ENCODE measurements at places on chromosomes 5 and 9.

DNA sequence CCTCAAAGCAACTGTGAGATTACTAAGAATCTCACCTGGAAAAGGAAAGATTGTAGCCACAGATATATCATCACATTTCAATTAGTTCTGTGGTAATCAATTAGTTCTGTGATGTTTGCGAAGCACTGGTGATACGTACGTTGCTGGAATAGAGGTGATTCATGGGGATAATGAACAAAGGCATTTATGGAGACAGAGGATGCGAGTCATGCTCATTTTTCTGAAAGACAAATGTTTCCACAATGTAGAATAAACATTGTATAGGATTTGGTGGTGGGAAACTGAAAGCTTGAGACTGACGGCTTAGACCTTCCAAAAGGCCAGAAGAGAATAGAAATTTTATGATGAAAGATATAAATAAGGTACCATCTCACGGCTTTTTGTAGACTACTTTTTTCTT, 507.3 kb upstream of the TYRP1 start:
- no peak for DNase-seq

- DNase-seq = no peak
These were observed 499.1 kb downstream of the CDK5RAP2 start for GRCh38 chr9:120080849-120081248.

- DNase-seq = peak; percentile 58
These were observed 5.3 kb downstream of the SLC36A3 start for GRCh38 chr5:151298063-151298855.

- no peak for DNase-seq
These were observed 19.3 kb upstream of the APC start for GRCh38 chr5:112718344-112718743.

DNA sequence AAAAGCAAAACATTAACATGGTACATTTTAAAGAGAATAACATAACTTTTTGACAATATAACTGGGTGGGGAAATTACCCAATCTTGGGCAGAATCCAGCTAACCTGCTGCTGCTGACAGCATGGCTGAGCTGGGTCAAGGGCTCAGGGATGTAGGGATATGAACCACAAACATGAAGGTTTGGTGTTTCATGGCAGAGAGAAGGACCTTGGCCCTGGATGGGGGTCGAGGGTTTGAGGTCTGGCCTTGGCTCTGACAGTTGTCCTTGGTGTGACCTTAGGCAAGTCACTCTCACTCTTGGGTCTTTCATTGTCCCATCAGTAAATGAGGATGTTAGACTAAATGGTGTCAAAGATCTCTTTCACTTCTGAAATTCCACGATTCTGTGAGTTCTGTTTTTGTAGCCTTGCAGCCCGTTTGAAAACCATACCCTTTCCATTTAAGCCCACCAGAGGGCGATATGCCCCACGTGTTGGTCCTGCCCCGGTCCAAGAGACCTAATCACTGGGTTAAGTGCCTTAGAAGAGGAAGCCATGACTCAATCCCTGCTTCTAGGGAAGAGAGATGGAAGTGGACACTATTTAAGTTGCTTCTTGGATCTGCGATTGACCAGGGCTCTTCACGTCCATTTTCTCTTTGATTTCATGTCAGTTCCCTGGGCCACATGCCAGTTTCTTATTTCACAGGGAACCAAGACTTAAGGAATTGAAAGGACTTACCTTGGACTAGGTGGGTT, 56.8 kb upstream of the TEX48 start:
- DNase-seq = peak; percentile 96

DNA sequence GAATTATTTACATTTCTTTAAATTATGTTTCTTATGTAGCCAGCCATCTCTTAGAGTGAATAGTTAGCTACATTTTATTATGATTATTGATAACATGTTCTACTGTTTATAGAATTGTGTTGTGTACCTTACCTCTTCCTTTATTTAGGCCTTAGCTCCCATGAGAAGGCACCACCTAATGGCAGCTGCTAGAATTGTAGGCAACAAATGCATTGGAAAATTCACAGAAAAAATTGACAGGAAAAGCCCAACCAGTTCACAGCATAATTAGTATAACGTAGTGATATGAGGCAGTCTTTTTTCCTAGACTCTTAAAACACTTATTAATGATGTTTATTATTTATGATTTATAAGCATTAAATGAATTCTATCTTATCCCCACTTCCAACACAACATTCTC, 175.8 kb downstream of the WDR70 start:
- peak; percentile 24 for DNase-seq

DNA sequence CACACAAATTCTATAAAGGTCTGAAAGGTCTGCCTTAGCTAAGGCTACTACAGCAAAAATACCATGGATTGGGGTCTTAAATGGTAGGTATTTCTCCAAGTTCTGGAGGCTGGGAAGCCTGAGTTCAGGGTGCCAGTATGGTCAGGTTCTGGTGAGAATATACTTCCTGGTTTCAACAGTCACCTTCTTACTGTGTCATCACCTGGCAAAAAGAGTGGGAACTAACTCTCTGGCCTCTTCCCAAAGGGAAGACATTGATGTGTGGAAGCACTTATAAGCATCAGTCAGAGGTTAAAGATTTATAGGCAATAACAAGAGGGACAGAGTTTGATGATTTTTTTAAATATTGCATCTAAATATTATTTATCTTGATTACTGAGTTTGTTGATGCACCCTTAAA, 53.0 kb downstream of the ZNF622 start:
- DNase-seq = no peak

DNA sequence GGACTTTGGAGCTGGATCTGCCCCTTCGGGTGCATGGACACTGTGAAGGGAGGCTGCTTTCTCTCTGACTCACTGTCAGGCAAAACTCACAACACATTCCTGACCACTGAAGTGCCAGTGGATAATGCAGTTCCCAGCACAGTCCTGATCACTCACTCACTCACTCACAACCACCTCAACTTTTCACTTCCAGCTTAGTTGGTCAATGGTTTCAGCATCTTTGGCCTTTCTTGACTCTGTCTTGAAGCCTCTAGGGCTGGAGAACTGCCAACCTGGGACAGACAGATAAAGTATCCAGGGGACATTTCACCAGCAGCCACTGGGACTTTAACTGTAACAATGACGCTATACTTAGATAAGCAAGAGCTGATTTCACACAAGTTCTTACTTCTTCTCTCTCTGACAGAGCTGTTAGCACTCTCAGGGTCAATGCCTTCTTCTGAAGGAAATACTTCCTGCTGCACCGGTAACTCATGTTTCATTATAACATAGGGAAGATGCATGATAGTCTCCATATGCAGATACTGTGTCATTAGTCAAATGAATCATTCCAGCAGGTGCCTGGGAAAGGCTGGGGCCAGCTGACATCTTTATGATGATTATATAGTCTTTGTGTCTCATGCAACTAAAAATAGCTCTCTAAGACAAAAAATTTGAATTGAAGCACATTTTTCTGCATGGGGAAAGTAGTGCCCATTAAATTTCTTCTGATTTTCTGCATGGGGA, 499.0 kb downstream of the SEMA5A start:
- no peak for DNase-seq
